EL (cell line): ENCODE measurements at places on chromosomes 6 and 20.
A peak's percentile ranks its signal among the peaks of the same experiment; 100 is the strongest.

- DNase-seq, result no peak
These were observed 117.6 kb downstream of the HIVEP2 start for GRCh38 chr6:142827369-142827768.

GRCh38 chr20:41155261-41155660 is 17.9 kb downstream of the PLCG1 start:
- no peak for DNase-seq

DNA sequence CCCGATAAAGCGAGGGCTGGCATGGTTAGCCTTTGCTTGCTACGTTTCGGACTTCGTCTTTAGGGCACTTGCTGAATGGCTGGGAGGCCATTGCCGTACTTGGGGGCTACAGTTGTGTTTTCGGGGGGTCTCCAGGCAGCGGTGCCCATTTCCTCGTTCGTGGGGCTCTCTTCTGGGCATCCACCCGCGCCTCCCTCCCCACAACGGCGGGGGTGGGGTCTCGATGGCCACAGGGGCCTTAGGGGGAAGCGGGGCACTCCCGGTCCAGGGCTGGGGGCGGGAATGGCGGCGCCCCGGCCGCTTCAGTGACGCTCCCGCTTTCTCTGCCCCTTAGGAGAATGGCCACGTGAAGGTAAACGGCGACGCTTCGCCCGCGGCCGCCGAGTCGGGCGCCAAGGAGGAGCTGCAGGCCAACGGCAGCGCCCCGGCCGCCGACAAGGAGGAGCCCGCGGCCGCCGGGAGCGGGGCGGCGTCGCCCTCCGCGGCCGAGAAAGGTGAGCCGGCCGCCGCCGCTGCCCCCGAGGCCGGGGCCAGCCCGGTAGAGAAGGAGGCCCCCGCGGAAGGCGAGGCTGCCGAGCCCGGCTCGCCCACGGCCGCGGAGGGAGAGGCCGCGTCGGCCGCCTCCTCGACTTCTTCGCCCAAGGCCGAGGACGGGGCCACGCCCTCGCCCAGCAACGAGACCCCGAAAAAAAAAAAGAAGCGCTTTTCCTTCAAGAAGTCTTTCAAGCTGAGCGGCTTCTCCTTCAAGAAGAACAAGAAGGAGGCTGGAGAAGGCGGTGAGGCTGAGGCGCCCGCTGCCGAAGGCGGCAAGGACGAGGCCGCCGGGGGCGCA is 2.4 kb downstream of the MARCKS start:
- DNase-seq, result peak; percentile 54

GRCh38 chr20:43691928-43692524 is 25.1 kb downstream of the MYBL2 start:
- DNase-seq, result peak; percentile 59

- no peak for DNase-seq
These were observed 222.6 kb downstream of the OTOR start for GRCh38 chr20:16970776-16971175.

- DNase-seq, result no peak
These were observed 35.1 kb downstream of the PM20D2 start for GRCh38 chr6:89180971-89181370.

DNA sequence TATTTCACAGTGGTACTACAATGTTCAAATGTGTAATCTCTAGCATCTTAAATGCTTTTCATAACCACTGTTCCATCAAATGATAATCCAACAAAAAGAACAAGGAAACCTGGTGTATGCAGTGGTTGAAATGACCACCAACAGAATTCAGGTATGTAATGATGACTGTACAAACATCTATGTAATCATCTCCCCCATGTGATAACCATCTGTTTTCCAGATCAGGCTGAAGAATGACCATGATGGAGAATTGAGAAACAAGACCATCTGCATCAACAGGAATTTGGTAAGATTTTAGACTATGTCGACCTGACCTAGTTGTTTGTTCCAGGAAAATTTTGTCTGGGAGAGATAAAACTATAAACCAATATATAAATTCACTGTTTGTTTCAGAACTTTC is 81.3 kb upstream of the ASCC3 start:
- DNase-seq, result no peak

DNA sequence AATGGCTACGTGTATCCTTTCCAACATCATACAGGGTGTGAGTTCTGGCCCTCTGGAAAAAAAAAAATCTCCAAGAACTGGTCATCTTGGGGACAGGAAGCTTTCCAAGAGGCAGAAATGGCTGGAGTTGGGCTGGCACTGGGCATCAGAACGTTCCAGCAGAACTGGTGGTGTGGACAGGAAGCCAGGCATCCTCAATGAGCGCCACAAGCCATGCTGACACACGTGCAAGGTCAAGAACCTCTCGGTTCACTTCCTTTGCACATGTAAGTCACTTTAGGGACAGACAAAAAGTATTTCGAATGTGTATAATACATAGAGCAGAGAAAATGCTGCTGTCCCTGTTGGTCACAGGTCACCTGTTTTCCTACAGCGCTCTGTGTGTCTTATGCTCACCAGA is 27.4 kb upstream of the RIN2 start:
- DNase-seq, result no peak

DNA sequence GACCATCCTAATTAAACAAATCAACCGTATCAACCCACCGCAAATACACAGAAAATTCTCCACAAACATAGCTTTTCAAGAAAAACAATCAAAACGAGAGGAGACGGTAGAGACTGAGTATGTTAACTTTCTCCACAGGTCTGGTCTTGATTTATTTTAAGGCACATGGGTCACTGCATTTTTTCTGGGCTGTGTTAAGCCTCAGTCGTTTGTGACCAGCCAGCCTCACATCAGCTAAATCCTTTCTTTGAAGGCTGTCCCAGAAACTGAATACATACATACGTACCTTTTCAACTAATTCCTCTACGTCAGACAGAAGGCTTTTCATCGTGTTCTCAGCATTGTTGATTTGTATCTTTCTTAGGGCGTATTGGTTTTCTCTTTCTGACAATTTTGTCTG is 69.4 kb downstream of the LAMA4 start:
- DNase-seq, result no peak

GRCh38 chr6:160051390-160051789 is 70.2 kb upstream of the SLC22A1 start:
- DNase-seq, result no peak

GRCh38 chr20:62601714-62602113 is 40.6 kb upstream of the SLCO4A1 start:
- no peak for DNase-seq

GRCh38 chr6:90605749-90606340 is 19.0 kb upstream of the MAP3K7 start:
- no peak for DNase-seq

GRCh38 chr6:39901670-39902069 is 32.6 kb downstream of the MOCS1 start:
- no peak for DNase-seq

GRCh38 chr20:24842918-24843715 is 106.0 kb upstream of the CST7 start:
- DNase-seq, result no peak

- no peak for DNase-seq
These were observed 32.6 kb upstream of the SERPINB9 start for GRCh38 chr6:2935566-2936291.

- no peak for DNase-seq
These were observed 71.2 kb downstream of the SESN1 start for GRCh38 chr6:109023356-109023925.

- no peak for DNase-seq
These were observed 44.6 kb upstream of the PXDC1 start for GRCh38 chr6:3795836-3796718.

DNA sequence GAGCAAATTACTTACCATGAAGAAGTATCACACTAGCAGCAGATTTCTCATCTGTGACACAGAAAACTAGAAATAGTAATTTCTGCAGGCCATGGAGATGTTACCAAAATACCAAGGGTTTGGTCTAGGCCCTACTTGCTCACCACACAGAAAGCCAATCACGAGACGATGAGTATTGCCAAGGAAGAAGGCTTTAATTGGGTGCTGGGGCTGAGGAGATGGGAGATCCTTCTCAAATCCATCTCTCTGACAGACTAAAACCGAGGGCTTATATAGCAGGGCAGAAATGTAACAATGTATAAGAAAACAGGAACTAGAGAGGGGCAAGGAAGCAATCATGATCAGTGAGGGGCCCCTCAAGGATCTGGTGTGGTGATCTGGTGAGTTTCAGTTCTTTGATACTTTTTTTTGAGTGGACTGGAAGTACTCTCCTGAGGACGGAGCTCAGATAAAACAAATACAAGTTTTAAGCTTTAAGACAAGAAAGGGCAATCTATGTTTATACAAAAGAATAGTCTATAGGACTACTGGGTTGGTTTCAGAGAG is 40.9 kb downstream of the RNF182 start:
- DNase-seq, result no peak

DNA sequence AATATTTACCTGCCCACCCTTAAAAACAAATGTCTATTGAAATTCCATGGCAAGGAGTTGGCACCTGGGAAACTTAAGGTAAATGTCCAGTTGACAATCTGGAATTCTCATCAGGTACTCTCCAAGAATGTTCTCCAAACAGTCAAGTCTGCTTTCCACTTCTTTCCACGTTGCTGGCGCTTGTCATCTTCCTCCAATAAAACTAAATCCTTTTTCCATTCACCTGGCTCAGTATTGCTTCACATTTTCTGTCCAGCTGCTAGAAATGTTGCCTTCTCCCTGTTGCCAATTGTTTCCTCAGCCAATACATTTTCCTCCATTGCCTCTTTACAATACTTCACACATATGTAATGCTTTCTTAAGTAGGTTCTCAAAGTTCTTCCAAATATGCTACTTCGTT is 1288.1 kb upstream of the MAP3K7 start:
- no peak for DNase-seq

DNA sequence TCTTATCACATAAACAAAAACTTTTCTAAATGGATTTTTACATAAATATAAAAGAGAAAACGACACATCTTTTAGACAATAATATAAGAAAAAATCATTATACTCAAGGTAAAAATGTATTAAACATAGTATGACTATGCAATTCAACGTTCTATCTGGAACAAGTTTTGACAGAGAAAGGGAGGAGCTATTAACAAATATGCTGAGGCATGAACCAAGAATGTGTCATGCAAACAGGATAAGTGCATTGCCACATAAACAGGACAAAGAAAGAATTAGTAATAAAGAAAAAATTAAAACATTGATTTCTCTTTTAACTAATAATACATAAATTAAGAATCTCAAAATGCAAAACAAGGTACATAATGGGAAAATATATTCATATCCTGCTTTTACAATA is 1353.4 kb upstream of the GJE1 start:
- DNase-seq, result peak; percentile 46

- DNase-seq, result no peak
These were observed 433.6 kb downstream of the RNF144B start for GRCh38 chr6:18820725-18821124.

- DNase-seq, result no peak
These were observed 114.0 kb upstream of the NEDD9 start for GRCh38 chr6:11346516-11346915.

DNA sequence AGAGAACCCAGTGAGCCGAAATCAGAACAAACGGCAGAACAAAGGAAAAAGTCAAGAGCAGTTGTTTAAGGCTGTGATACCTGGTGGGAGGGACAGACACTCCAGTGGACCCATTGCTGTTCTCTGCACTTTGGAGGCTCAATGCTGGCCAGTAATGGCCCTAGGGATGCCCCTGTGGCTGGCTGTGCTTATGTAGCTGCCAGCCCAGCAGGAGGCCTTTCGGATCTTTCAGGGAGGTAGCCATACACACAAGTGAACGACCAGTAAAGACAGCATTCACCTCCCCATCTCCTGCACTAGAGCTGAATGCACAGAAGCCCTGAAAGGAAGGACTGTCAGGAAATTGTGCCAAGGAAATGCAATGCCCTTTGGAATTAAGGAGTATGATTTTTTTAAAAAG is 34.3 kb downstream of the GPLD1 start:
- DNase-seq, result no peak

DNA sequence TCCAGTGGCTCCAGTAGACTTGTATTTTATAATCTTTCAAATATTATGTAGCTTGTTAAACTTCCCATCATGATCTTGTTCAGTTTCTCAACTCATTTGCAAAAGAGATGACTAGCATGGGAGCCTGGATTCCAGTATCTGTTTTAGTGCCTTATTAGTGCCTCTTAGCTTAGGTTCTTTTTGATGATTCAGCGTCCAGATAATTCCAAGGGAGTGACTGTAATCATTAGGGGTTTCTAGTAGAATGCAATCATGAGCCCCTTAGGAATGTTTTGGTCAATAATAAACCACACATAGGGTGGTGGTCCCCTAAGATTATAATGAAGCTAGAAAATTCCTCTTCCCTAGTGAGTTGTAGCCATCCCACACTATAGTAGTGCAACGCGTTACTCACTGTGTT is 7.0 kb downstream of the CD2AP start:
- peak; percentile 93 for DNase-seq

DNA sequence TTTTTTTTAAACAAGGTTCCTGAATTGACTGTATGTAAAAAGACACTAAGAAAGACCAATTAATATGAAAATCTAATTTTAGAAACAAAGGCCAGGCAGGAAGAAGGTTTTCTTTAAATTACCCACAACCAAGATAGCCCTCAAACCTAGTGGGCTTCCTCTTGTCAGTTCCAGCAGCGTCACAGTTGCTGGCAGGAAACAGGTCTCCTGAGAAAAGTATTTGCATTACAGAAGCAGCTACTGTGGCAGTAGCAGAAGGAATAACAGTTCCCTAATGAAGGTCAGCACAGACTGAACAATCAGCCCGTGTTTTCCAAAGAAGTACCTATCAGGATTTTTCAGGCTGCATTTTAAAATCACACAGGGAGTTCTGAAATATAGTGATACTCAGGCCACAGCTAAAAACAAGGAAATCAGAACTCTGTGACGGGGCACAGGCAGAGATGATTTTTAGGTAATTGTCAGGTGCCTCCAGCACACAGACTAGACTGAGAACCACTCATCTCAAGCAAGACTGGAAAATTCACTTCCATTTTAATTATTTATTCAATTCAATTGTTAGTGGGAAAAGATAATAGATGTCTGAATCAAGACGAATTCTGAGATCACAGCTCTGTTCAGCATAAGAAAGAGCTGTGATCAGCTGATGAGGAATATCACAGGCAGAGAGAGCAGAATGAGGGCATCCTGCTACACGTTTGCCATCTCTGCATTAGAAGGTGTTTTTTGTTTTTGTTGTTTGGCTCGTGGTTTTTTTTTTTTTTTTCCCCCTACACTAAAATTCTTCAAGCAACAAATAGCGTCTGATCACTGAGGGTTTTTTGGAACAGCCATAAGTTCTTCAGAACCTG is 230.5 kb upstream of the KHDRBS2 start:
- DNase-seq, result no peak

DNA sequence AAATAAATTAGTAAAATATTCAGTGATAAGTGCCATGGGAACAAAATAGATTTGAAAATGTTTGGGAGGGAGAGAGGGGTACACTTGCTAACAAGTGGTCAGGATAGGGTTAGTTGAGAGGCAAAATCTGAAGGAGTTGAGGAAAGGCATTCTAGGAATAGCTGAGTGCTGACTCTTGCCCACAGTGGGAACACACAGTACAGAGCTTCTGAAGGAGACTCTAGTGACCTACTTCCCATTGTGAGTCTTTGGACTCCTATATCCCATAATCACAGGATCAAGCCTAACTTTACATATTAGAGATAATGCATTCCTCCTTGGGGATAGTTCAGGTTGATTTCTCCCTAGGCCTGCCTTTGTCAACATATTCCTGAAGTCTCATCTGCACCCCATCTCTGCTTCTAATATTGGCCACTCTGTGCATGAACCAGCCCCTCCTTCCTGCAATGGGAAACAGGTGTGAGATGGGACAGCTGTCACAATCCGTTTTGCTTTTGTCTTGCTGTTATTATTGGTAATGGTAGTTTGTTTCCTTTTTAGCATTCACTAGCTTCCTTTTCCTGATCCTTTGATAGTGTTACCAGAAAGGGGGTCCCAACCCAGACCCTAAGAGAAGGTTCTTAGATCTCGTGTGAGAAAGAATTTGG is 2.6 kb upstream of the TRIM38 start:
- DNase-seq, result peak; percentile 28
